ENCODE measurements at places on chromosomes 16 and 17. TPM values are rescaled to one million over a fixed set of nuclear protein-coding genes. Genes with fewer than 3 reads are reported as not detected.

GRCh38 chr17:1554751-1555540, 7.6 kb downstream of the PITPNA start:
- no peak for DNase-seq

GRCh38 chr16:12543700-12544476, 259.8 kb downstream of the CPPED1 start:
- DNase-seq, result no peak

DNA sequence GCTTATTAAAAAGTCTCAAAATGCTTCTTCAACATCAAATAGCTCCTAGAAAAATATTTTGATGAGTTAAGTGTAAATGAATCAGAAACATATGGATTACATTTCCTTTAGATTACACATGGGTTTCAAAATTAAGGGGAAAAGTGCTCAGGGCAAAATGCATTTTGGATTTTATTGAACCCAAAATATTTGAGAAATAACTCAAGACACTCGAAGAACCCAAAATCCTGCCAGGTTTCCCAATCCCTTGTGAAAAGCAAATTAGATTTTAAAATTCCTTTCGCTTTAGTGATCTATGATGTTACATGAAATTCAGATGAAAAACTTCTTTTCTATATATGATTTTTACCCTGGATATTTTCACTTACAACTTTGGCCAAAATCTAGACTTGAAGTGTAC, 847.4 kb upstream of the SOX9 start:
- DNase-seq, result no peak

DNA sequence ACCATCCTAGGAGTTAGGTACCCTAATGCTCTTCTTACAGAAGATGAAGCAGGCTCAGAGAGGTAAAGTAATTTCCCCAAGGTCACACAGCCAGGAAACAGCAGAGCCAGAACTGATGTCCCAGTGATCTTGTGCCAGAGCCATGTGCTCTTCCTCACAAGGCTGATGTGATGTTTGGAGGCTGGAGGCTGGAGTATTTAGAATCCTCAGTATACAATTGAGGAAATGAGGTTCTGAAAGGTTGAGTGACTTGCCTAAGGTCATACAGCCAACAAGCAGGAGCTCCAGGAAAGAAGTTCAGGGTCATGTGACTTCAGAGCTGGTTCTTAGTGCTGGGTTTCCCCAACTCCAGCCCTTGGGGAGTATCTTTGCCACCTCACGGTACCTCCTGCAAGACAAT, 18.5 kb downstream of the ITPRIPL2 start:
- DNase-seq, result no peak

- no peak for DNase-seq
These were observed 34.1 kb downstream of the CUEDC1 start for GRCh38 chr17:57920916-57921703.

GRCh38 chr17:40354221-40355122, 10.1 kb downstream of the GJD3 start:
- no peak for DNase-seq

DNA sequence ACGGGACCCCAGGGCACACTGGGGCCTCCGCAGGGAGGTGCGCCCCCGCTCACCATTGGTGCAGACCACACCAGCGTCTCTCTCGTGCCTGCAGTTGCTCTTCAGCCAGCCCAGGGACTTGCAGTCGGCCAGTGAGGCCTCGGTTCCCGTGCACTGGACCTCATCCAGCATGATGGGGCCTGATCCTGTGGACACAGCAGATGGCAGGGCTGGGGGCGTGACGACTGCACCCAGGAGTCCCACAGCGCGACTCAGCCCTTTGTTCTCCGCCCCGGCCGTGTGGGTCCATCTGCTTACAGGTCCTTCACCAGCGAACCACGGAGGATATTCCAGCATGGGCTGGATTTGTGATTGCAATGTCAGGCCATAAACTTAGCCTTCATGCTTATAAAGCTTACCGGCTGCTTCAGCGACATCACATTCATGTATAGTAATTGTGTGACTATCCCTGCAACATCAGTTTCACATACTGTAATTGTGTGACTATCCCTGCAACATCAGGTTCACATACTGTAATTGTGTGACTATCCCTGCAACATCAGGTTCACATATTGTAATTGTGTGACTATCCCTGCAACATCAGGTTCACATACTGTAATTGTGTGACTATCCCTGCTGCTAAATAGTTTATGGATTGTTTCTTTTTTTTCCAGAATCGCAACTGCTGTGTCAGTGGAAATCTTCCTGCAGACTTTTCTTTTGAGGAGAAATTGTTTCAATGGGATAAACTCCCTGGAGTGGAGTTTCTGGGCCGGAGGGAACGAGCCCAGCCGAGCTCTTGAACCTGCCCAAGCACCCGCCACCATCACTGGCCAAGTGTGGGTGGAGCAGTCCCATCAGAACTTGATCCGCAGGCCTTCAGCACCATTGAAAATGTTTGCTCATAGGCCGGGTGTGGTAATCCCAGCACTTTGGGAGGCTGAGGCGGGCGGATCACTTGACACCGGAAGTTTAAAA, 4.8 kb downstream of the LGALS3BP start:
- DNase-seq, result no peak

GRCh38 chr16:8929086-8929748, 34.5 kb downstream of the USP7 start:
- DNase-seq, result no peak

- peak; percentile 33 for DNase-seq
These were observed 52.1 kb downstream of the FOXL1 start for GRCh38 chr16:86630471-86630870.

DNA sequence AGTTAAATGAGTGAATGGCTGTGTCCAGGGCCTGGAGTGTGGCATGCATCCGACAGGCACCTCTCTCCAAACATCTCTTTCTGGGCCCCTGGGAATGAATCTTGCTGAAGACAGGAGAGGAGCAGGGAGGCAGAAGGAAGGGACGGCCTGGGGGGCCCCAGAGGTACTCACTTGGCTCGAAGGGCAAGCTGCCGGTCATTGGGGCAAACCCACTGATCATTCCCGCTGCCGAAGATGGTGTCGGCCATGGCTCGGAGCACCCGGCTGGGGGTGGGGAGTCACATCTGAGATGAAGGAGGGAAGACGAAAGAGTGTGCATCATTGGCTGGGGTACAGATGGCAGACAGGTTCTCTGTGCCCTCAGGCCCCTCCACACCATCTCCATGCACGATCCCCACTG, 25.3 kb downstream of the RPH3AL start:
- DNase-seq, result no peak

DNA sequence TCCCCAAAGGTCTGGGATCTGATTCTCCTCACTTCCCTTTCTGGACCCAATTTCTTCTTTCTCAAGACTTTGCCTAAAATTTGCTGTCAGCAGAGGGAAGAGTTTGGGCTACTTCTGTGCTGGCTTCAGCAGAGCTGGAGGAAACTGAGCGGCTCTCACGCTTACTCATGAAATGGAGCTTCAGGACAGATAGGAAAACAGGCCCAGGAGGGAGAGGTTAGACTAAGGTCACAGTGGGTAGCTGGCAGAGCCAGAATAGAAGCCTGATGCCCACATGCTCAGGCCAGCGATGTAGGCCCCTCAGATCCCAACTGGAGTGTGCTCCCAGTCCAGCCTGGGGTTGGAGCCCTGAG, 593 bp downstream of the SLC38A7 start:
- DNase-seq, result peak; percentile 15

GRCh38 chr17:61368832-61369450, 30.7 kb upstream of the TBX2 start:
- DNase-seq, result no peak

DNA sequence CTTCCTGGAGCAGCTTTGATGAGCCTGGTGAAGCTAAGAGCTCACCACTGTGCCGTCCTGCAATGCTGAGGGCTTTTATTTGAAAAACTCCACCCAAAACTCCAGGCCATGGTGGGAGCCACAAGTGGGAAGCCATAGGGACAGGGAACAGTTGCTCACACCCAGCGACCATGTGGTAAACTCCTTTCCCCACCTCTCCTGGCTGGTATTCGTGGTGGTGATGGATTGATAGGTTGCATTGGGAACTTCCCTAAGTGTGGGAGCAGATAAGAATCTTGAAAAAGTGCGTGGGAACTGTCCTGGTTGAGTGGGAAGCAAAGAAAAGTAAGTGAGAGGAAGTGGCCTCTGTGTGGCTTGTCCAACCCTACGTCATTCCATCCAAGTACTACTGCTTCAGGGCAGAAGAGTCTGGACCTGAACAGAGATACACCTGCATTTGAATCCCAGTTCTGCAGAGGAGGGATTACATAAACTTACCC, at the start of gene CCL1:
Gene CCL1 (minus strand): TSS at position 51 of the 479 bp plus-strand sequence. CDS start 72 bp downstream, outside the sequence.
- no peak for DNase-seq

Gene STX1B
- total RNA-seq, result 0.06 TPM

Gene ZG16
- not detected for total RNA-seq

Gene HOXB4
- 1.2 TPM for total RNA-seq

Gene UMOD
- not detected for total RNA-seq

Gene CDH15
- 0.05 TPM for total RNA-seq

Gene MT4
- not detected for total RNA-seq

Gene CX3CL1
- 0.18 TPM for total RNA-seq

Gene MAP3K14
- 3.7 TPM for total RNA-seq

Data from SJSA1 (cell line).